Colonic mucosa (tissue), 4 donors: ENCODE measurements at places on chromosomes 1 and 21. TPM values are rescaled to one million over a fixed set of nuclear protein-coding genes. Genes with fewer than 3 reads are reported as not detected.

DNA sequence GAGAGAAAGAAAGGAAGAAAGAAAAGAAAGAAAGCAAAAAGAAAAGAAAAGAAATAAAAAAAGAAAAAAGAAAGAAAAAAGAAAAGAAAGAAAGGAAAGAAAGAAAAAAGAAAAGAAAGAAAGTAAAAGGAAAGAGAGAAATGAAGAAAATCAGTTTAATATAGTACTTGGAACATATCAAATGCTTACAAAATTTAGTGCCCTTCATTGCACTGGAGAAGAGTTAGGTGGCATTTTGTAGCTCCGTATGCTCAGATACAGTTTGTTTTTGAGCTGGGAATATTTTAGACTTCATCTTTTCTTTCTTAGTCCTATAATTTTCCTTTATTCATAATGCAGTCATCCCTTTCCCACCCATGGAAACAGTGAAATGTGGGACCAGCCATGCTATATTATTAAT is 56.2 kb upstream of the APP start:
- no peaks in the 10 kb centered on the region for H3K27me3 ChIP-seq
- no peak overlapping the region for H3K27ac ChIP-seq
- no peaks in the 10 kb centered on the region for H3K36me3 ChIP-seq
- DNase-seq = no peak
- no peak overlapping the region for H3K4me3 ChIP-seq

- DNase-seq = peak; percentile 68
- H3K4me3 ChIP-seq = peak within 1 kb of the TSS; percentile 32
- H3K27ac ChIP-seq = peak within 1 kb of the TSS; percentile 93
- no peaks in the 10 kb centered on the region for H3K36me3 ChIP-seq
Observed at GRCh38 chr1:159009704-159010361, at the start of gene IFI16. IFI16 (plus strand) TSS chr1:159009907; CDS start chr1:159014681, 4,774 bp downstream.

DNA sequence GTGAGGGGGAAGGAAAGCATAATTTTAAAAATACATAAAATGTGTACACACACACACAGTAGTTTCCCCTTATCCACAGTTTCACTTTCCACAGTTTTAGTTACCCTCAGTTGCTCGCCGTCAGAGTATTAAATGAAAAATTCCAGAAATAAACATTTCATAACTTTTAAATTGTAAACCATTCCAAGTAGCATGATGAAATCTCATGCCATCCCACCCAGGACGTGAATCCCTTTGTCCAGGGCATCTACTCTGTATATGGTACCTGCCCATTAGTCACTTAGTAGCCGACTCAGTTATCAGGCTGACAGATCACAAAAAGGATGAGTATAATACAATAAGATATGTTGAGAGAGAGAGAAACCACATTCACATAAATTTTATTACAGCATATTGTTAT is 36.2 kb downstream of the EPS15 start:
- no peak for DNase-seq
- no peak overlapping the region for H3K27ac ChIP-seq
- no peak overlapping the region for H3K4me3 ChIP-seq
- H3K36me3 ChIP-seq = no peaks in the 10 kb centered on the region
- H3K4me1 ChIP-seq = no peaks in the 10 kb centered on the region

GRCh38 chr1:95126846-95127245 is 9.7 kb downstream of the TLCD4 start:
- H3K27me3 ChIP-seq = no peaks in the 10 kb centered on the region
- DNase-seq = peak; percentile 27
- no peaks in the 10 kb centered on the region for H3K36me3 ChIP-seq
- H3K4me3 ChIP-seq = no peak overlapping the region
- no peaks in the 10 kb centered on the region for H3K4me1 ChIP-seq

DNA sequence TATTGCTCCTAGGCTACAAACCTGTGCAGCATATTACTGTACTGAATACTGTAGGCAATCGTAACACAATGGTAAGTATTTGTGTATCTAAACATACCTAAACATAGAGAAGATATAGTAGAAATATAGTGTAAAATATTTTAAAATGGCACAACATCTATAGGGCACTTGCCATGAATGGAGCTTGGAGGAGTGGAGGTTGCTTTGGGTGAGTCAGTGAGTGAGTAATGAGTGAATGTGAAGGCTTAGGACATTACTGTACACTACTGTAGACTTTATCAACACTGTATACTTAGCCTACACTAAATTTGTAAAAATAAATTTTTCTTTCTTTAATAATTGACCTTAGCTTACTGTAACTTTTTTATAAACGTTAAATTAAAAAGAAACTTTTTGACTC is 7.9 kb downstream of the LEFTY2 start:
- H3K36me3 ChIP-seq = no peaks in the 10 kb centered on the region
- H3K4me3 ChIP-seq = no peak overlapping the region
- H3K4me1 ChIP-seq = no peaks in the 10 kb centered on the region
- H3K27me3 ChIP-seq = no peaks in the 10 kb centered on the region
- no peak for DNase-seq

The XCL2 gene
- total RNA-seq = not detected

The ADGRB2 gene
- total RNA-seq = 1.6 TPM

The SPRR3 gene
- not detected for total RNA-seq

The BRINP2 gene
- not detected for total RNA-seq

The LIN28A gene
- not detected for total RNA-seq
